ENCODE measurements at places on chromosomes 3 and 15.

DNA sequence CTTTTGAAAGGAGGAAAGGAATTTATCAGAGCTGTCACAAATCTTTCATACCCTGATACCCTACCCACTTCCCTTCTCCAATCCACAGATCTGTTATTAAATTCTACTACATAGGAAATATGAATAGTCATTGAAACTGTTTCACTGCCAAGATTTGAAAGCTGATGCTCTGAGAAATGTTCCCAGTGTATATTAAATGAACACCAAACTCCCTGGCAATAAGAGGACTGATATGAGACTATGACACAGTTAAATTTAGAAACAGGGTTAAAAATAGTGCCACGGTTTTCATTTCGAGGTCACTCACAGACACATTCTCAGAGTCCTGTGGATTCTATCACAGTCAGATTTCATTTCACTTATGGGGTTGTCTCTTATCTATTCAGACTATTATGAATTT is 27.2 kb upstream of the GBE1 start:
- no peak for DNase-seq

DNA sequence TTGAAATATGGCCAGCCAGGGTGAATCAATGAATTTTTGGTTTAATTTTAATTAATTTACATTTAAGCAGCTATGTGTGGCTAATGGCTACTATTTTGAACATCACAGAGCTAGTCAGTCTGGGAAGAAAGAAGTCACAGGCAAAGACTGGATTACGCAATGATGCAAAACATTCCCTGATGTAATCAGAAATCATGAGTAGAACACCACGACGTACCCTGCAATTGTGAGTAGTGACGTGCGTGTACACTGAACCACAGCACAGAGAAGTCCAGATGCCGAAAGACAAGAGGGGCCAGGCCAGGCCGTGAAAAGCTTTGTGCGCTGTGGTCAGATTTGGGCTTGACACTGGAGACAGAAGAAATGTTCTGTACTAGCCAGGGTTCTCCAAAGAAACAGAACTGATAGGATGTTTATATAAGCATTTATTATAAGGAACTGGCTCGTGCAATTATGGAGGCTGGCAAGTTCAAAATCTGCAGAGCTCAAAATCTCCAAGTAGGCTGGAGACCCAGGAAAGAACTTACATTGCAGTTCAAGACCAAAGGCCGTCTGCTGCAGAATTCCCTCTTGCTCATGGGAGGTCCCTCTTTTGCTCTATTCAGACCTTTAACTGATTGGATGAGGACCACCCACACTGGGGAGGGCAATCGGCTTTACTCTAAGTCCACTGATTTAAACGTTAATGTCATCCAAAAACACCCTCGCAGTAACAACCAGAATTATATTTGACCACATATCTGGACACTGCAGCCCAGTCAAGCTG is 44.6 kb downstream of the SH3BP5 start:
- DNase-seq, result no peak

DNA sequence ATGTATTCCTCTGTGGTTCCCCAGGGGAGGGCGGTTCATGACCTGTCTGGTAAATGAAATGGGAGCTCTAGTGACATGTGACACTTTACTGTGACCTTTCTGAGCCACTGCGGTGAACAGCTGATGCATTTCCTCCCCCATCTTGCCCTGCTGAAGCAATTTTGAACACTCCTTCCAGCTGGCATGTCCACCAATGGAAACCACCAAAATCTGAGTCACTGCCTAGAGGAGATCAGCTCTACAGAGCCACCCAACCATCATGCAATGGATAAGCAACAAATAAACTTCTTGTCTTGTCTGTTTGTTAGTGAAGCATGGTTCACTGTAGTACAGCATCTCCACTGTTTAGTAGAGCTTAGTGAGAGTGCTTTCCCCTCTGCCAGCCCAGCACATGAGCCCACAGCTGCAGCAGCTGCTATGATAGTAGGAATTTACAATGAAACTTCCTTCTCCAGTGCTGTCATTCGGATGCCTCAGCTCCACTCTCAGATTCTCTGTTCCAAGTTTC is 479.4 kb downstream of the NTRK3 start:
- DNase-seq, result no peak

- no peak for DNase-seq
Measured at GRCh38 chr3:71180524-71180923, 403.0 kb downstream of the FOXP1 start.

DNA sequence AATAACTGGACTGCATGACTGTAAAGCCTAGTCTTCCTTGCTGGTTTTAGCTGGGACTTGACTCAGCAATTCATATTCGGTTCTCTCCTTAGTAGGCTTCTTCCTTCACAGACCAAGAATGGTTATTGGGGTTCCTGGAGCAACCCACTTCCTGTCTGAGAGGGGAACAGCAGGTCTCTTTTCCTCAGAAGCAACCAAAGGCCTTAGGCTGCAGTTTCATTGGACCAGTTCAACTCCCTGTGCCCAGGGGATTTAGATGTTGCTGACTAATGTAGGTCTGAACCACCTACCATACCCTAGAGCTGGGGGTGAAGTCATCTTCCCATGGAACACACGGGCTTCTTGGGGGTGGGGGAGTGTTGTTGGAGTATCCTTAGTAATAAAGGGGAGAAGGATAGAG is 84.0 kb upstream of the SKOR1 start:
- DNase-seq, result no peak

DNA sequence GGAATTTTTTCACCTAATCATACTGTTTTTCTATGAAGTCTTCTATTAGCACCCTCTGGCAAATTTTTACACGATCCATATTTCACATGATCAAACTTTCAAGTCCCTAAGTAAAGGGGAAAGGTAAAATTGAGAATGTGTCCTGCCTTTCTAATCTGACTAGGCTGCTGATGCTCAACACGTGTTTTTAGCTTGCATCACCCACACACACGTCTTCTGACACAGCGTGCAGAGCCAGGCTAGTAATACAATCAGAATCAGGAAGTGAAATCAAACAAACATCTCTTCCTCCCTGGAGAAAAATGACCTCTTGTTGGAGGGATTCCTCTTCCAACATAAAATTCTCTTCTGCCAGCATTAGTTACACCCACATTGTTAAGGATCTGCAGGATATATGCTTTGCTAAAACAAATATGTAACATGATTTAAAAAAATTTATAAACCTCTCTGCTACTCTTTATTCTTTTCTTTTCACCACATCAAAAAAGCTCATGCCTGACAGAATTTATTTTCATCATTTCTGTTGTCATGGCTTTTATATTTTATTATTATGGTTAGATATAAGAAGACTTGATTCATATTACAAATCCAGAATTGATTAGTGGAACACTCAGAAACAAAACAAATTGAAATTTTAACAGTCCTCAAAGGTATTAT is 122.4 kb downstream of the RAP2B start:
- no peak for DNase-seq

DNA sequence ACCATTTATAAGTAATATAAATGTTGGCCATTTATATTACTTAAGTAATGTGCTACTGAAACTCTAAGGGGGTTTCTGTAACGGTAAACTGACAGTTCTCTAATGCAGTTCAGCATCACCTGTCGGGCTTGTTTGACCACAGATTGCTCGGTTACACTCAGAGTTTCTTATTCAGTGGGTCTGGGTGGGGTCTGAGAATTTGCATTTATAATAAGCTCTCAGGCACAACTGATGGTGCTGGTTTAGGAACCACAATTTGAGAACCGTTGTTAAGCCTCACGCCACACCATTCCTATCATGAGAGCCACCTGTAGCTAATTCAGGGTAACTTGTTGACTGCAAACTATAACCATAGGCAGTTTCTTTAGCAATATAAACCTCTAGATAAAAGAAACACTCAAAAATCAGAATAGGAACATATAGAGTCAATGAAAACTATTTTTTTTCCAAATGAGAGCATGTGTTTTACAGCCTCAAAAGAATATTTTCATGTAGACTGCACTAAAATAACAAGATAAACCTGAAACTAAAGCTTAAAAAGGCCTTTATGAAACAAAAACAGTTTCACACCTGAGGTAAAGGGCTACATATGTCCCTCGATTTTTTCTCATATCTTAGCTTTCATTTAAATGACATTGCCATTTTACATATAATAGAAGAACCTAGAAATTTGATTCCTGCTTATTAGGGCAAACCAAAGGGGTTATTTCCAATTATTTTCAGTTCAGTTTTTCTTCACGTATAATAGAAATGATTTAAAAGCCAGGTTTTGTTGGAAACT is 604.8 kb downstream of the UNC13C start:
- no peak for DNase-seq

DNA sequence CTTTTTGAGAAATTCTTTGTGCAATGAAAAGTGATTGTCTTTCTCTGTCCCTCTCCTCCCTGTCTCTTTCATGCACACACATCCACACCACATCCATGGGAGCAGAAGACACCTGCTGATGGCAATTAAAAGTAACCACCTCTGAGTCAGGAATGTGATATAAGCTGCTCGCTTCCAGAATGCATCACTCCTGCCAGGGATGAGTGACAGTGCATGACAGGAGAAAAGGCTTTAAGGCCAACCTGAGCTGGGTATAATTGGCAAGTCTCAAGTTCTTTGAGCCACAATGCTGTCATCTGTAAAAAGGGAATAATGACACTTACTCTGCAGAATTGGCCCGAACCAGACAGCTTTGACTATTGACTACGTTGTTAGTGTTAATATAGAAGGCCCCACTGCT is 59.6 kb downstream of the UBP1 start:
- no peak for DNase-seq

DNA sequence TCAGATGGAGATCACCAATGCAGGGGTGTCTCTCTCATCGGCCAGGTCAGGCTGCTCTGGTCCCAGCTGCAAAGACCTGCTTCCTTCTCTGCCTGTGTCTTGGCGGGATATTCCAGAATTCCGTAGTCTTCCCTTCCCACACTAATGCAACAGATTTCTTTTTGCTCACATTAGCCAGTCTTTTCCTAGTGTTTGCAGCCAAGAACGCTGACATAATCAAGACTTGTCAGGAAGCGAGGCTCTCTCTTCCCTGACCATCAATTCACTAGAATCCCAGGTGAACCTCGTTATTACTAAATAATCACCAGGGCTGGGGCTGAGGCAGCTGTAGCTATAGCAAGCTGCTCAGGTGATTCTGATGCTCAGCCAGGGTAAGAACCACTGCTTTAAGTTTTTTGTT is 43.2 kb upstream of the ACKR4 start:
- DNase-seq, result no peak

- no peak for DNase-seq
Measured at GRCh38 chr3:69855436-69856162, 116.3 kb downstream of the MITF start.

GRCh38 chr3:1726741-1727140 is 371.9 kb upstream of the CNTN4 start:
- no peak for DNase-seq

- no peak for DNase-seq
Measured at GRCh38 chr15:101048581-101049030, 129.4 kb downstream of the LRRK1 start.

DNA sequence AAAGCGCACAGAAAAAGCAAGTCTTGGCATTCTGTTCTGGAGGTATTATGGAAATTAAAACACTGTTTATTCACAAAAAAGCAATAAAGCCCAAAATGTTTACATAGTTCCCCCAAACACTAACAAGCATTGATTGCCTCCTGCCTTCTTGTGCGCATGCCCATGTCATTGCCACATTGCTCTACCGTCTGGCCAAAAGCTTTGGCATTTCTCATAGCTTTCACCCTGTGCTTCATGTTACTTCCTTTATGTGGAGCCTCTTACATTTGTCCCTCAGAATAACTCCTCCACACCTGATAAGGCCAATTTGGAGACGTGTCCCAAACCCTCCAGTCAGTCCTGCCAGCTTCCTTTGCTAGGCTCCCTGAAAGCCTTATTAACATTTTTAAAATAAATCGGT is 680.8 kb downstream of the GBE1 start:
- no peak for DNase-seq

GRCh38 chr15:41952013-41952563 is 20.3 kb downstream of the EHD4 start:
- DNase-seq, result no peak

DNA sequence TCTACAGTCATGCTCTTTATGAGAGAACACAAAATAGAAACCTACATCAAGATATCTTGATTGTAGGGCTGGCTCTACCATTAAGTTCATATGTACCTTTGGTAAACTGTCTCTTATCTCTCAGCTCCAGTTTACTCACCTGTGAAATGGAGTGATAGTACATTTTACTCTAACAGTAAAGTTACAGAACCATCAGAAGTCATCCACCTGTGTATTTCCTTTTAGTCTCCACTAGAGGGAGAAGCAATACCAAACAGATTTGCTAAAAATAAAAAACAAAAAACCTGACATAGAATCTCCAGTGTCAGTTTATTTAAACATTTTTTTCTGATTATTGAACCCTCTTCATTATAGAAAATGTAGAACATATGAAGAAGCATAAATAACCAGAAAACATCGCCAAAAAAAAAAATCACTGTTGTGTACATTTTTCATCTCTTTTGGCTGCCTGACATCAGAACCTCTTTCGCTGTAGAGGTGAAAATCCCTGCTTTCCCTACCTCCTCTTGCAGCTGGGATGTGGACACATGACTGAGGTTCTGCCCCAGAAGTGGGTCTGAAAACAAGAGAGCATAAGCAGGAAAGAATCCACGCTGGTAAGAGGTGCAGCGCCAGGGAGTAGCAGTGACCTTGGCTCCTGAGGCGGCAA is 48.7 kb upstream of the WDR72 start:
- DNase-seq, result no peak

GRCh38 chr3:125024817-125025216 is 31.0 kb downstream of the HEG1 start:
- DNase-seq, result no peak

DNA sequence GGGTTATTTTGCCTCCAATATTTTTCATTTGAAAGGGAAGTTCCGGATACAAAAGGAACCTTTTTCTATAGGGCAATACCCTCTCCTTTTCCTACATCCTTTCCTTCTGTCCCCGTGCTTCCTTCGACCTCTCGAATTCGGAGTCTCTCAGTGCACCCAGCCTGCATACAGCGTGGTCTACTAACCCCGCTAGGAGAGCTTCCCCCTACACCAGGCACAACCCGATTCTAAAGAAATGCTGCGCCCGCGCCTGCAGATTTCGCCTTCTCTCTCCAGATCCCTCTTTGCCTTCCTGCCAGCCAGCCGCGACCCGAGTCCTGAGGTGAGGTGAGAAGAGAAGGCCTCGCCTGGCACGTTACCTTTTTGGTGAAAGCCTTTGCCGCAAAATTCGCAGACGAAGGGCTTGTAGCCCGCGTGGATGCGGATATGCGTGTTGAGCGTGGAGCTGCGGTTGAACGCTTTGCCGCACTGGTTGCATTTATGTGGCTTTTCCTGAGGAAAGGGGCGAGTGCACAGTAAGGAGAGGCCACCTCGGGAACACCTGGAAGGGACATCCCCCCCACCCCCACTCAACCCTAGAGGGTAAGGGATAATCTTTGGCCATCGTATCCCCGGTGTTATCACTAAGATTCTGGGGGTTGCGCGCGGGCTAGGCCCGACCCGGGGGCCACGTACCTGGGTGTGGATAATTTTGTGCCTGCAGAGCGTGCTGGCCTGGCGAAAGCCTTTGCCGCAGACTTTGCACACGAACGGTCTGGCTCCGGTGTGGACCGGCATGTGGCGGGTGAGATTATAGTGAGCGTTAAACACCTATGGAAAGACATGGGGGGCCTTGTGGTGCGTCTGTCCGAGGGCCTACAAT is 2.3 kb downstream of the FEZF2 start:
- no peak for DNase-seq
